ENCODE measurements at places on chromosomes 5 and 9.

GRCh38 chr5:62296998-62297397 is 9.0 kb upstream of the KIF2A start:
- no peak for DNase-seq

DNA sequence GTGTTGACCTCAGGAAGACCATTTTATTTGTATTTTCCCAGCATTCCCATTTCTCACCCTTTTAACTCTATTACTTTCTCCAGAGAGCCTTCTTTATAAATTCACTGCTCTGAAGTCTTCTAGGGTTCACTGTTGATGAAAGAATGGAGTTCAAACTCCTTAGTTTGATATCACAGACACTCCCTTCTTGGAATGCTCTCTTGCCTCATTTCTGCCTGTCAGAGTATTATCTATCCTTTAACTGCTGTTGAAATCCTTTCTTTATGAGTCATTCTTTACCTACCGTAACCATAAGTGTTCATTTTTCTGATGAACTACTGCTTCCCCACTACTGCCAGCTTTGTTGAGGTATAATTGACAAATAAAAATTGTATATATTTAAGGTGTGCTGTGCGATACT is 4.3 kb downstream of the RIC1 start:
- DNase-seq: no peak

- no peak for DNase-seq
Measured at GRCh38 chr5:41960481-41960880, 35.4 kb downstream of the FBXO4 start.

DNA sequence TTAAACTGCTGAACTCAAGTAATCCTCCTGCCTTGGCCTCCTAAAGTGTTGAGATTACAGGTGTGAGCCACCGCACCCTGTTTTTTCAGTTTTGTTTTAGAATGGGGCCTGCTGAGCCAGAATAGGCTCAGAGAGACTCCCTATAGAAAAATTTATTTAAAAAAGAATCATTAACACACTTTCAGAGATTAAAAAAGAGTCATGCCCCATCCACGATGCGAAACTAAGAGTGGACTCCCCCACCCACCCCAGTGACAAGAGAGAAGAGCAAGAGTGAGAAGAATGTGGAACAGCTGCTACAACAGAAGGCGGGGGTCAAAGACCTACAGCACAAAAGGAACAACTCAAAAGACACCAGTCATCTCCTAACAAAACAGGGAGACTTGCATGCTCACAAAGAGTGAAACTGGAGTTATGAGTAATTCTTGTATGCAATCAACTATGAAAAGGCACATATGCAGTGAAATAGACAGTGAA is 47.2 kb downstream of the GLDC start:
- no peak for DNase-seq

- DNase-seq: no peak
Measured at GRCh38 chr5:139668924-139669661, 20.9 kb downstream of the CXXC5 start.

DNA sequence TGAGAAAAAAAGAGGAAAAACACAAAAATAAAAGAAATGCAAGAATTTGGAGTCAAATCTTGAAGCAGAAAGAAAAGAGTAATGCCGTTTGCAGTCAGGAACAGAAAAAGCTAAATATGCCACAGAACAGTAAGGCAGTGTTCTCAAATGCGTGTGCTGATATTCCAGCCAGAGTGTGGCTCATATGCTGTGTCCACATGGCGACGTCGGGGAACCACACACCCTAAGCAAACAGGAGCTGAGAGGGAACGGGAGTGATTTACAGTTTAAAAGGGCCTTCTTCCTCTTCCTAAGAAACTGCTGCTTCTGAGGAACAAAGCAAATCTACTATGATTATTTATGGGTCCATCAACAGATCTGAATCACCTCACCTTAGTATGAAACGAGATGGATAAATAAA is 42.7 kb downstream of the DDX31 start:
- DNase-seq: no peak

GRCh38 chr9:38138276-38138675 is 69.2 kb upstream of the SHB start:
- no peak for DNase-seq

GRCh38 chr5:170305646-170306025 is 8.1 kb upstream of the LCP2 start:
- DNase-seq: no peak

DNA sequence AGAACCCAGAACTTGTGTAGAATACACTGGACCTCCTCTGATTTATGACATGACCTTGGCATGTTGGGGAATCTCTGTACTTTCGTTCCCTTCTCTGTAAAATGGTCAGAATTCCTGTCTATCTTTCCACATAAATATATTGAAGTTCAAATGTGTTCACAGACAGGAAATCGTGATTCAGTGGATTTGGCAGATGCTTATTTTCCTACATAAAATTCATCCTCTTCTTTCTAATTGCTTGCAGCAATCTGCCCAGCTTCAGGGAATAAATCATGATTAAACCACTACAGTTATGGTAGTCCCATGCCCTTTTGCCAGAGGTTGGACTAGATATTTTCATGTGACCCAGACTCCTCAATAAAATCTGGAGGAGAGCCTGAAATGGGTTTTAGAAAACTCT is 52.1 kb upstream of the ARL15 start:
- no peak for DNase-seq

DNA sequence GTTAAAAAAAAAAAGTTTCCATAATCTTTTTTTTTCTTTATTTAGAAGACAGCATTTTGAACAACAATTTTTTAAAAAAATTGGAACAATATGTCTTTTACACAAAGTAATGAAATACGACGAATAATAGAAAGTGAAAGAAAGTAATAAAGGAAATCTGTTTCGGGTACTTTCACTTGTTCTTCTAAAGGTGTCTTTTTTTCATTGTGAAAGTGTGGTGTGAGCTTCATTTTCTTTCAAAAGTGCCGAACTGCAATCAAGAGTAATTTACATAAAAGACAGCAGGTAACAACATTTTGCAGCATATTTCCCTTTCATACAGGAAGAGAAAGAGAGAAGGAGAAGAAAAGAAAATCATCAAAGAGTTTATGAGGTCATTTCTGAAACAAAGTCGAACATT is 159.7 kb upstream of the CDH12 start:
- DNase-seq: no peak

DNA sequence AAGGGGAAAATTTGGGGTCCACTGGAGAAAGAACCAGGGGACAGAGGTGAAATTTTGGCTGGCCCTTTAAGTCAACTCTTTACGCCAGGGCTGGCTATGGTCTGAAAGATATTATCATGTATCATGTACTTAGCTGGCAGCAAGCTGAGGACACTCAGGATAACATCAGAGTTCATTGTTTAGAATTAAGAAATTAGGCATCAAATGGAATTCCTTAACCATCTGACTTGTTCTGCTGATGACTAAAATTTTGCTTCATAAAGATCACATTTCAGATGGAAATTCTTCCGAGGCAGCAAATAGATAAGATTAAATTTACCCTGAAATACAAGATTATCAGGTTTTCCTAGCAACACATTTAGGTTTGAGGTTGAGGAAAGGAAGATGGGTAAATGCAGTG is 269.4 kb upstream of the KLF9 start:
- DNase-seq: no peak

GRCh38 chr9:108168236-108168850 is 678.8 kb upstream of the KLF4 start:
- no peak for DNase-seq

DNA sequence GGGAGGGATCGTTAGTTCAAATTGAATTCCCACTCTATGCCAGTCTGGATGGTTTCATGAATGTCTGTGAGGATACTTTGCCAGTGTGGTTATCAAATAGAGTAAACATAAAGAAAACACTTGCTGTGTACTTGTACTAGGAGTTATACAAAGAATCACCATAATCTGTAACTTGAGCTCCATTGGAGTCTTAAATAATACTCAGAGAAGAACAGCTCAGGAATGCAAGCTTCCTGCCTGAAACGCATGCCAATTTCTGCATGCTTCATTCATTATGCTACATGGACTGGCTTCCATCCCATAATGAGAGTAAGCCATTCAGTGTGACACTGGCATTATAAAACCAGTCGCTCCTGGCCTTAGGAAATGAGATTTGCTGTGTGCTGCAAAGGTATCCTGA is 351.4 kb downstream of the SEMA5A start:
- no peak for DNase-seq

GRCh38 chr5:25614466-25614865 is 969.7 kb upstream of the CDH10 start:
- DNase-seq: no peak

DNA sequence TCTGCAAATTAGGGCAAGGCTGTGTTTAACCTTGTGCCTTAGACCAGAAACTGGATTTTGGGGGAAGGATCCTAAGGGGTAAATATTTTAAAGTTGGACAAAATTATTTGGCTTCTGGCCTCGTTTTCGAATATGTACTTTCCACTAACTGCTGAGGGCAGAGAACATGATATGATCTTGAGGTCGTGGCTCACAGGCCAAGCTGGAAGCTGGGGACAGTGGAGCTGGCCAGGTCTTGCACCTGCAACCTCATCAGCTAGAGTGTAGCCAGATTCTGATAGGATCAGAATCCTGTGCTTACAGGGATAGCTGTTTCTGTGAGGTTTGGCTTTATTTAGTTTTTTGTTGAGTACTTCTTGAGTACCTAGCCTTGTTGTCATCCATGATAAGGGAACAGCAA is 24.9 kb downstream of the MAN2A1 start:
- no peak for DNase-seq

- DNase-seq: no peak
Measured at GRCh38 chr5:141437221-141437620, 6.9 kb downstream of the PCDHGA12 start.

DNA sequence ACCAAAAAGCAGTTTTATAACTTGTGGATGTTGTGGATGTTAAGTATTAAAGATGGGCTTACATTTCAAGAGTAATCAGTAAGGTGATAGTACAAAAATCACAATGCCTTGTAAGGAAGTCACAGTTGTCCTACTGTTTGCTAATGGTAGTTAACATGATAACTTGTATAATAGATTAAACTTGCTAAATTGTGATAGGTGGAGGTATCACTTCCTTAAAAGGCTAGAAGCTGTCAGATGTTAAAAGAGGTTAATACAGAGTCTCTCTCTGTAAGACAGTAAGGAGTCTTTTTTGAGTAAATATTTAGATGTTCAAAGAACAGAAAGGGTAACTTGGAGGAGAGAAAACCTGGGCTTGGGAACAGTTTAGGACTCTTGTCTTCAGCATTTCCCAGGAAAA is 14.2 kb upstream of the MACIR start:
- no peak for DNase-seq

DNA sequence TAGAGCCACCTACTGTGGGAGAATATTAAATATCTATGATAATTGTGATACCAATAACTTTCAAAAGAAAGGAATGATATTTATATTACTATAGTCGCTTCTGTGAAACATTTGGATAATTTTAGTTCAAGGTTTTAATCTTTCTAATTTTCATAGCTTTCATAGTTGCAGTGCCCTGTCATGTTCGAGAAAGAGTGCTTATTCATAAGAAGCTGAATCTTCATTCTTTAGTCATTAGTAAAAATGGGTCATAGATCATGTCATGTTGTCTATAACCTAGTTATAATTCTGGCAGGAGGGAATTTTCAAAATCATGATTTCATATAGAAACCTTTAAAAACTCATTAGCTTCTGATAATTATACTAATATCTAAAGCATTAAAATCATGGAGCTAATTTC is 685.6 kb downstream of the CETN3 start:
- no peak for DNase-seq

GRCh38 chr5:130643321-130643720 is 521.7 kb downstream of the HINT1 start:
- DNase-seq: no peak

DNA sequence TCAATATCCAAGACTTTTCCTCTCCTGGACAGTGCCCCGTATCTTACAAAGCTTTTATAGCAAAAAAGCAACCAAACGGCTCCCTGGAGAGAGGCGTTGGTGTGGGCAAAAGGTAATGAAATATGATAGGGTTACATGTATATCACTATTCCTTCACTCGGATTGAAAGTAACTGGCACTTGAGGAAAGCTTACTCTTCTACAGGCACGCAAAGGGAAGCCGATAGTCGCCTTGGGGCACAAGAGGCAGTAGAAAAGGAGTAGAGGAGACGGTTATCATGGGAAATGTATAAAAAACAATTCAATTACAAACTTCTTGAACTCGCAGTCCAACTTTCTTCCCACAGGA is 1.1 kb downstream of the DIAPH1 start:
- no peak for DNase-seq

DNA sequence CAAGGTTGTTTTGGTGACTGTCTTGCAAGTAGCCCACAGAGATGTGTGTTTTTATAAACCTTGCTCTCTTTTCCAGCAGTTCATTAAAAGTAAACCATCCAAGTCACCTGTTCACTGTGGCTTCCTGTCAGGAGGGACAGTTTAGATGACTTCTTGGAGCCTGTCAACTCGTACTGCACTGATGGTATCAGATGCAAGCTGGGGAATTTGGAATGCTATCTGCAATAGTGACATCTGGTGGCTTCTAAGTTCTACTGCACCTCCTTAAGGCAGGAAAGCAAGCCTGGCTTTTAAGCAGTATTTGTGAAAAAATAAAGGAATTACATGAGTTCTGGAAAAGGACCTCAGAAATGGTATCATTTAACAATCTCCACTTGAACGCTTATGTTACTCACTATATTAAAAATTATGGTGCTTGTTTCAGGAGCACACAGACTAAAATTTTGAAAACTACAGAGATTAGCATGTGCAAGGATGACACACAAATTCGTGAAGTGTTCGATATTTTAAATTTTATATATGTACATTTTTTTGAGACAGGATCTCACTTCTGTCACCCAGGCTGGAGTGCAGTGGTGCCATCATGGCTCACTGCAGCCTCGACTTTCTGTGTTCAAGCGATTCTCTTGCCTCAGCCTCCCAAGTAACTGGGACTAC is 164.0 kb downstream of the TTC39B start:
- no peak for DNase-seq

DNA sequence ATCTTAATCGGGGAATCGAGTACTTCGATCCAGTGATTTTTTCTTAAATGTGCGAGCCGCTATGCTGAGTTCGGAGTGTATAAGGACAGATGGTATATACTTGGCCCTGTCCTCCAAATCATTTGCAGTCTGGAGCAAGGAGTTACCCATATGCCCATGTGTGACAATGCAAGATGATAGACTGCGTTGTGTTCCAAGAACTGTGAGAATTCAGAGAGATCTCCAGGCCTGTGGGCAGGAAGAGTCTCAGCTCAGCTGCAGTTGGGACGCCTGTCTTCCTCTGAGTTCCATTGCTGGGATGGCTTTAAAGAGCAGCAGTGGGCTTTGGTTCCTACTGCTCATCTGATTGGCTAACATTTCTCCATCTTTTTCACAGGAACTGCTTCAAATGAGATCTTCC is 106.6 kb downstream of the ADAMTS16 start:
- no peak for DNase-seq

GRCh38 chr5:73378070-73378469 is 70.5 kb downstream of the FOXD1 start:
- no peak for DNase-seq

- no peak for DNase-seq
Measured at GRCh38 chr5:64339769-64340168, 166.0 kb upstream of the RGS7BP start.

DNA sequence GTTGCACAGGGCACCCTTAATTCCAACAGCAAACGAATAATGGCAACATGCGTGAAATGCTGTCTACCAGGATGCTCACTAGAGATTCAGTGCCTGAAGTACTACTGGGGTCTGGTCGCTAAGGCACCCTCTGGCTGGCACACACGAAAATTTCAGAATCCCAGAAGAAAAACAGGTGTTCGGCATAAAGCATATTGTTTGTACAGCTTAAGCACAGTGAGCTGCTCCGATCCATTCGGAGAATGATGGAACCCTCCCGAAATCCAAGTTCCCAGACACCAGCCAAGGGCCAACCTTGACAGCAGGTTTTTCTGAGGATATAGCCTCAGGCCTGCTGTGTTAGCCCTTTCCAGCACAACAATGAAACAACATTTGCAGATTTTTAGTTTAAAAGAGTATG is 61.4 kb upstream of the ALDH1B1 start:
- DNase-seq: no peak
